HS-27A (cell line): ENCODE measurements at places on chromosomes 2 and 18.

DNA sequence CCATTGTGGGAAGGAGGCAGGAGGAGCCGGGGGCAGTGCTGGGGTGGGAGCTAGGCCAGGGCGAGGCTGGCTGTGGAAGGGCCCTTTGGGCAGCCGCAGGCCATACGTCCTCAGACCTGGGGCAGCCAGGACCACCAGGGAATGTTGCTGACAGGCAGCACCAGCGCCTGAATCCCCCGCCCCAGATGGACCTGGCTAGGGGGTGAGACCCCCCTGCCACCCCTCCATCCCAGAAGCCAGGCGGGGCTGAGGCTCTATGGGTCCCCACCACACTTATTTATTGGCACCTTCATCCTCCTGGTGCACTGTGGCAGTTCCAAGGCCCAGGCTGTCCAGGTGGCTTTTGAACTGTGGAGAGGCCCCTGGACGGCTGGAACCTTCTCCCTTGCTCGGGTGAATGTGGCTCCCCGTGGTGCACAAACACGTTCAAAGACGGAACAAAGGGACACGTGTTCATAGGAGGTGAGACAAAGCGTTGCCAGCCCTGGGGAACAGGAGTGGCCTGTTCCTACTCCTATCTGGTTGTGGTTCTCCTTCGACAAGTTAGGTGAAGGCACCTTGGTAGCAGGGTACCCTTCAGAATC, 35.1 kb downstream of the RAMP1 start:
- no peak for DNase-seq

DNA sequence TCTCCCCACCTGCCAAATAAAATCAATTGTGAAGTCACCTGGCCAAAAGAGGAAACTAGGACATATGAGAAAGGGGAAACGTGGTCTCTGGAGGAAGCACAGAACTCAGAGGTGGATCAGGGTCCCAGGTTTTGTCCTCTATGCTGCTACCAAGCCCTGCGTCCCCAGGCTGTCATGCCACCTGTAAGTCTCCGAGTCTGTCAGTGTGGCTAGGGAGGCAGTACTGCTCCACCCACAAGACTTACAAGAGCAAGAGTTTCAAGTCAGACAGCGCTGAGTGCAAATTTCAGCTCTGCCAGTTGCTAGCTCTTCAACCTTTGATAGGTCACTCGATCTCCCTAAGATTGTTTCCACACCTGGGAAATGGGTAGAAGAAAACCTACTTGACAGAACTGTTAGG, 98.6 kb downstream of the C1QL2 start:
- no peak for DNase-seq

GRCh38 chr2:164937864-164938401, 17.4 kb downstream of the SLC38A11 start:
- no peak for DNase-seq

DNA sequence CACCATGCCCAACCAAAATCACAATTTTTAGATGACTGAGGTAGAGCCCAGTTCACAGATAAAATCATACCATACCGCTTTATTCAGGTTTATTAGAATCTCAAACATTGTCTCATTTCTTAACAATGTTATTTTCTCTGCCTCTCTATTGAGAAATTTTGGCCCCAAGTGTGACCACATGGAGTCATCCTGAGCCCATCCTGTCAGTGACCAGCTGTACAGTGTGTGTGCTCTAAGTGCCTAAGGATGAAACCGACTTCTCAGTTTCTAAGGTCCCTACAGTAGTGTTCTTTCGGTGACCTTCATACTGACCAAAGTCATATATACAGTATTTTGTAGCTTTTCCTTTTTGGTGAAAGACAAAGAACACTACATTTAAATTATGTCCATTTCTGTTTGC, 123.7 kb upstream of the MSTN start:
- DNase-seq = no peak

DNA sequence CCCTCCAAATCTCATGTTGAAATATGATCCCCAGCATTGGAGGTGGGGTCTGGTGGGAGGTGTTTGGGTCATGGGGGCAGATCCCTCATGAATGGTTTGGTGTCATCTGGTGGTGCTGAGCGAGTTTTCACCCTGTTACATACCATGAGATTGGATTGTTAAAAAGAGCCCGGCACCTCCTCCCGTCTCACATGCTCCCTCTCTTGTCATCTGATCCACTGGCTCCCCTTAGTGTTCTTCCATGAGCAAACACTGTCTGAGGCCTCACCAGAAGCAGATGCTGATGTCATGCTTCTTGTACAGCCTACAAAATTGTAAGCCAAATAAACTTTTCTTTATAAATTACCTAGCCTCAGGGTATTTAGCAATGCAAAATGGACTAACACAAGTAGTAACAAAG, 405.0 kb upstream of the SLC39A10 start:
- DNase-seq = no peak

DNA sequence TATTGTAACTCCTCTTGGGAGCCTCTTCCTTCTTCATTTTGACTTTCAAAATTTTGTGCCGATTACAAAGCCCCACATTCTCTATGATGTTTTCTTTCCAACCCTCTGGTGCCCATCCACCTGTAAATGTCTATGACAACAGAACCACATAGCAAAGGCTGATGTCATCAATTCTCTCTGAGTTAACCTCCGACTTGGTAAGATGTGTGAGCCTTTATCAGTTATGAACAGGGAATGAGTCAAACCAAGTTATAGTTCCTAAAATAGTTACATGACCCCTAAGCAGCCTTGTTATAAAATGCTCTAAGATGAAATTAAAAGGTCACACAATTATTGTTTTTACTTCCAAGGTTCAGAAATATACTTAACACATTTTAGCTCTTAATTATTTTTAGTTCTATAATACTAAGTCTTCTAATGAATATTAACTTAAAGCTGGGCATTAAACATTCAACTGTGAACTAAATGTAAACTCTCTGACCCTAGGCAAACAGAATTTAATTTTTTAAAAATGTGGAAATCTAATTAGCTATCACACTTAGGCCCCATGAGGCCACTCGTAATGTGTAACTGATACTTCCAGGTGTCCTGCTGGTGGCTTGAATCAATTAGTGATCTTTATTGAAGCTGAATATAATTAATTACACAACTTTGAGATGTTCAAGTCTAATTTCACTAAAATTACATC, 102.3 kb upstream of the CYRIA start:
- DNase-seq = no peak

- no peak for DNase-seq
These were observed 50.0 kb upstream of the ITGA4 start for GRCh38 chr2:181407171-181407570.
